NCI-H2227 treated with DMSO at 0.1 percent for 48 hours (cell line): ENCODE measurements at places on chromosomes 3 and 15.

DNA sequence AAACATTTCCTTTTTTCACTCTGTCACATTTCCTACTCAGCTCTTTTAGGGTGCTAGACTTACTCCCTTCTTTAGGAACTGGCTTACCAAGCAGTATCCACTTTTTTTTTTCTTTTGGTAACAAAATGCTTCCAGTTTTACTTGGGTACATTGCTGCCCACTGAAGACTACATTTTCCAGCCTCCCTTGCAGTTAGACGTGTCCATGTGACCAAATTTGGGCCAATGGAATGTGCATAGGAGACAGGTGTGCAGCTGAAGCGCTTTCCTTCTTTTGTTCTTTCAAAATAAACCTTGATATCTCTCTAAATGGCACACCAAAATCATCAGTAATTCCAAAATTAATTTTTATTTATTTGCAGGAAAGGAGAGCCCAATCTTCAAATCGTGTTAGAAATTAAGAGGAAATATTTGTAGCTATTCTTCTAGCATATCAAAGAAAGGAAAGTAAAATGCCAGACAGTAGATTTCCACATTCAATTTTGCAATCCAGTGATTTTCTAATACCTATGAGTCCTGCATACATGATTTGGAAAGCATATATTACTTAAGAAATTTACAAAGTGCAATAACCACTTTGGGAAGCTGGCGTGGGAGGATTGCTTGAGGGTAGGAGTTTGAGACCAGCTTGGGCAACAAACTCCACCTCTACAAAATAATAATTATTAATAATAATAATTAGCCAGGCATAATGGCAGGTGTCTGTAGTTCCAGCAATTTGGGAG is 422.0 kb upstream of the FRG2C start:
- DNase-seq: no peak

DNA sequence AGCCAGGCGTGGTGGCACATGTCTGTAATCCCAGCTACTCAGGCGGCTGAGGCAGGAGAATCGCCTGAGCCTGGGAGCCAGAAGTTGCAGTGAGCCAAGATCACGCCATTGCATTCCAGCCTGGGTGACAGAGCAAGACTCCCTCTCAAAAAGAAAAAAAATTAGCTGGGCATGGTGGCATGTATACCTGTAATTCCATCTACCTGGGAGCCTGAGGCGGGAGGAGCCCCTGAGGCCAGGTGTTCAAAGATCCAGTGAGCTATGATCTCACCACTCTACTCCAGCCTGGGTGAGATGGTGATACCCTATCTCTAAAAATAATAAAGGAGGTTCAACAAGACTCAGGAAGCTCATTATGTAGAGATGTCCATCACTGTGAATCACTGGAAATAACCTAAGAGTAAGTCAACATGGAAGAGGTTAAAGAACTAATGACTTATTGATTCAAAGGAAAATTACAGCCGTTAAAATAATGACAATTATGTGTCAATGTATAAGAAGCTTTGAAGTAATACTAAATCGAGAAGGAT is 19.8 kb upstream of the RAB7A start:
- DNase-seq: no peak

DNA sequence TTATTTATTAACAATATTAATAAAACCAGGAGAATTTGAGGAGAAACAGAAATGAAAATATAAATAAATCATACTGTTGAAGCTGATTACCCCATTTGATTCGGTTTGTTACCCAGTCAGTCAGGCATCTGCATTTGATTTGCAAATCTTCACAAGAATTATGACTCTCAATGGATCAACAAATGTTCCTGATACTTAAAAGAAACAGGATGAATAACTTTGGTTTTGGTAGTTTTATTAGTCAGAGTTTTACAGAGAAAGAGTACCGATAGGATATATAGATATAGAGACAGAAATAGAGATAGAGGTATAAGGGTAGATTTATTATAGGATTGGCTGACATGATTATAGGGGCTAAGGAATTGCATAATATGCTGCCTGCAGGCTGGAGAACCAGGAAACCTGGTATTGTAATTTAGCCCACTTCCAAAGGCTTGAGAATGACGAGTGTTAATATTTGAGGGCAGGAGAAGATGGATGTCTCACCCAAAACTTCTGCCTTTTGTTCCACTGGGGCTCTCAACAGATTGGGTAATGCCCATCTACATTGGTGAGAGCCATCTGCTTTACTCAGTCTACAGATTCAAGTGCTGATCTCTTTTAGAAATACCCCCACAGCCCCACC is 241.6 kb upstream of the COL8A1 start:
- DNase-seq: no peak

GRCh38 chr3:119149484-119149883 is 3.5 kb downstream of the TEX55 start:
- DNase-seq: no peak

GRCh38 chr3:160857476-160858119 is 101.6 kb downstream of the PPM1L start:
- no peak for DNase-seq

GRCh38 chr15:48527517-48527916 is 118.0 kb downstream of the FBN1 start:
- DNase-seq: no peak

GRCh38 chr15:84766461-84767035 is 18.2 kb downstream of the ZNF592 start:
- DNase-seq: no peak

GRCh38 chr3:157127831-157128767 is 31.8 kb downstream of the CCNL1 start:
- DNase-seq: no peak

GRCh38 chr15:63466378-63467192 is 37.8 kb upstream of the USP3 start:
- DNase-seq: no peak

DNA sequence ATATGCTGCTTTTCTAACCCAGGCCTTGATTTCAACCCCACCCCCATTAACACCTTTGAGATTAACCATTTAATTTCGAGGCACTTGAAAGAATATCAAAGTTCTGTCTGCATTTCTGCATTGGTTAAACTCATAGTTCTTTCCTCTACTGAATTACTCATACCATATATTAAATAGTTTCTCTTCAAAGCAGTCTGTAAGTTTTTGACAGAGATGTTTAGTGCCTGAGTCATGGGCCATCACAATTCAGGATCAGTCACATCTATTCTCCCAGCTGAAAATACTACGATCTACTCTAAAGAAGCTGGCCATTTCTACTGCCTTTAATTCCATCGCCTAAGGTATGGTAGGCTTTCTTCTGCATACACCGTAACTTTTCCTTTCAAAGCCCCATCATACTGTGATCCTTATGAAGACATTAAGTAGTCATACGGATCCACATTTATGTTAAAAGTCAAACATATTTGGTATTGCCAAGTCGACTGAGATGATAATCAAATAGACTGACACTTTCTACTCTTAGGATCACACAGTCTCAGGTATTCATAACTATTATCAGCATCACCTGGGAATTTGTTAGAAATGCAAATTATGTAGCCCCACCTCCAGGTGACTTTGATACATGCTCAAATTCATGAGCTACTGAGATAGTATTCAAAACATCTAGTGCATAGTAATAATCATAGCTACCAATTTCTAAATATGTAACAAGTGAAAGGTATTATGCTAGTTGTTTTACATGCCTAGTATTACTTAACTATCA is 489.4 kb upstream of the IL12A start:
- DNase-seq: no peak

DNA sequence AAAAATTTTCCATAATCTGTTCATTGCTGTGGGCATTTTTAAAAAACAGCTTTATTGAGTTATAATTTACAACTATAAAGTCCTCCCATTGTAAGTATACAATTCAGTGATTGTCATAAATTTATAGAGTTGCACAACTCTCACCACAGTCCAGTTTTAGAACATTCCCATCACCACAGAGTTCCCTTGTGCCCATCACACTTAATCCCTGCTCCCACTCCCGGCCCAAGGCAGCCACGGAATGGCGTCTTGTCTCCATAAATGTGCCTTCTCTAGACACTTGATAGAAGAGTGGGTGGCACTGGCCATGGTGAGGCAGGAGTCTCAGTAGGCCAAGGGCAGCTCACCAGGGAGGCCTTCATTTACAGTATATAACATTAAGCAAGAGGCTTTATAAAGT is 6.3 kb downstream of the TSEN2 start:
- no peak for DNase-seq
